Stimulated activated CD4-positive, alpha-beta T cell treated with anti-CD3 and anti-CD28 coated beads, TNF-alpha, amount 100 ng/mL, for 24 hours (primary cell): ENCODE measurements at places on chromosomes 5 and 9.

DNA sequence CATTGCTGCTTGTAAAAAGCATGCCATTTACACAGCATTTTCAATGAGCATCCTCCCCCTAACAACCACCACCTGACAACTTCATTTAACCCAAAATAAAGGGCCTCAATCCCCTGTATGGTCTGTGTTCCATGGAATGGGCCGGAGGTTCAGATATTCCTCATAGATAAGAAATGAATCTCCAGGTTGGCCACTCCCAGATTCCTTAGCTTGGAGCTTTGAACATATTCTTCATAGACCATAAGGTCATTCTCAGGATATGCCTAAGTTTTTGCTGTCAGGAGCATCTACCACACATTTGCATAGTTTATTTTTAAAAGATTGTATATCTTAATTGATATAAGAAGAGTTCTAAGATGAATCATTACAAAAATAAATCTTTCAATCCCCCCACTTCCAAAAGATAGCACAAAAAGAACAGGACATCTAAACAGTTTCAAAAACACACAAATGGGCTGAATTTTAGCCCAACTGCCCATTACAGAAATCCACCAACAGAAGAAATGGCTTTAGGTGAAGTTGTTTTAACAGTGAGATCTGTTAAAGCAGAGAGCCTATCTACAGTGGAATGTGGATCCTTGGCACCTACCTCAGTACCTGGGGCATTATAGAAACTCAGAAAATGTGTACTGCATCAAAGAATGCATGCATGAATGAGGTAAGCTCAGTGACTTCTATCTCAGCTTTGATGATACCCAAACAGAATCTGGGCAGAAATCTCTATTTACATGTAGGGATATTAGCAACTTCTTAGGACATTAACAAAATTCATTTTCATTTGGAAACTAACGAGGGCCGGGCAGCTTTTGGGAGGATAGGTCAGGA is 179.8 kb downstream of the SEC61B start:
- no peak for DNase-seq

GRCh38 chr5:79518718-79519117 is 4.8 kb upstream of the HOMER1 start:
- DNase-seq, result no peak

- no peak for DNase-seq
These were observed 2.8 kb upstream of the OR2V1 start for GRCh38 chr5:181133610-181134231.

DNA sequence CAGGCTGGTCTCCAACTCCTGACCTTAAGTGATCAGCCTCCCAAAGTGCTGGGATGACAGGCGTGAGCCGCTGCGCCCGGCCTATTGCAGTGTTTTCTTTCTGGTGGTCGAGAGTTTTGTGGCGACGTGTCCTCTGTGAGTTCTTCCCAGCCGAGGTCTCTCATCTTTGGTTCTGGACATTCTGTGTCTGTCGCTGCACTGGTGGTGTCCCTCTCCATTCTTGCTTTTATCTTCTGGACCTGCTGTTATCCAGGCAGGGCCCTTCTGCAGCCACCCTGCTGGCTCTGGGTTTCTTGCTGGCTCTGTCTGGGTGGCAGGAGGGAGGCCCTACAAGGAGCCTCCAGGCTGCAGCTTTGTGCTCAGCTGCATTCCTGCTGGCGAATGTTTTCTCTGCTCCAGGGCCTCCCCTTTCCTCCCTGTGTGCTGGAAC is 49.1 kb upstream of the EXOC3 start:
- no peak for DNase-seq

GRCh38 chr5:131810510-131811249 is 13.9 kb upstream of the FNIP1 start:
- DNase-seq, result no peak

GRCh38 chr5:170306381-170306831 is 8.8 kb upstream of the LCP2 start:
- DNase-seq, result no peak

DNA sequence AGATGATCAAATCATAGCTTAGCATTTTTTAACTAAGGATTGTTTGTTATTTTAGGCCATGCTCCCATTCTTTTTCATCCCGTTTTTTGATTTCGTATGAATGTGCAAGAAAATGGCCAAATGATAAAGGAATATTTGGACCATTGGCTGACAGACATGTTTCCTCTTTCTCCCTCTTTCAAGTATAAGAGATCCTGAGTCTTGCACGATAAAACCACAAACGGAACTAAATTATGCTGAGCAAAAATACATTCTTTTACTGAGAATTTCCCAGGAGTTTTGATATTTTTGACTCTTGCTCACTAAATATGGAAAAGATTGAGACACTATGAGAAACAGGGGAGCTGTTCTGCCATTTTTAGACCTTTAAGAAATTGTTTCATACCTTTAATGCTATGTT is 90.4 kb upstream of the KLF9 start:
- no peak for DNase-seq

GRCh38 chr5:148740966-148741742 is 85.3 kb upstream of the ADRB2 start:
- no peak for DNase-seq

- no peak for DNase-seq
These were observed 592.6 kb downstream of the PRELID2 start for GRCh38 chr5:145242551-145242950.

GRCh38 chr5:57695706-57696388 is 213.2 kb upstream of the ACTBL2 start:
- DNase-seq, result no peak

DNA sequence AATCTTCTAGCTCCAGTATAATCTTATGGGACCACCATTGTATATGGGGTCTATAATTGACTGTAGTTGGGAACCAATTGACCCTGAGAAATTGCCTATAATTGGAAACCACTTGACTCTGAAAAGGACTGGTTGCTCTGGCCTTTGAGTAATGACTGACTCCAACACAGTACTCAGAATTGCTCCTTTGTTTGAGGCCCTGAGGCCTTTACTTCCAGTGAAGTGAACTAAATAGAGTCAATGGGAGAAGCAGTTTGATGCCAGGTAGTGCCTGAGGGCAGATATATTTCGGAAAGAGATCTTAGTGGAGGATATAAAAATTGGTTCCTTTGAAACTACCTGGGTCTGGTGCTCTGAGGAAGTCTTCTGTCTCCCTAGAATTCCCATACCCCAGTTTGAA is 16.0 kb upstream of the TMEM171 start:
- DNase-seq, result no peak

DNA sequence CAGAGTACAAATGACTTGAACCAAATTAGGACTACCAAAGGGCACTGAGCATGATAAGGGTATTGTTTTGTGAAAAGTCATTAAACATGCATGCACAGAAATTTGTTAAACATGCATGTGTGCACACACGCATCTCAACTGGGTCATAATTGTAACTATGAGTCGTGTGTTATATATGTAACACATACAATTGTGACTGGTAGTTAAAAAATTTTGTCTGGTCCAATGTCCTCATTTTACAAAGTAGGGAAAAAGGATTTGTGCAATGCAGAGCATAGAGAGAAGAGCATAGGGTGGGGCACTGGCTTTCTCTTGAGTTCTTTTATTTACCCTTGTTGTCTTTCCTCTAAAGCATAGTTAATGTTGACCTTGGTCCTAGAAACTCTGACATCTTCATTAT is 19.3 kb upstream of the IGFBPL1 start:
- DNase-seq, result no peak

GRCh38 chr5:168471785-168472184 is 14.5 kb upstream of the RARS1 start:
- no peak for DNase-seq

- DNase-seq, result no peak
These were observed 442.5 kb upstream of the KLF4 start for GRCh38 chr9:107932046-107932445.

GRCh38 chr5:3511519-3511918 is 84.1 kb upstream of the IRX1 start:
- no peak for DNase-seq

DNA sequence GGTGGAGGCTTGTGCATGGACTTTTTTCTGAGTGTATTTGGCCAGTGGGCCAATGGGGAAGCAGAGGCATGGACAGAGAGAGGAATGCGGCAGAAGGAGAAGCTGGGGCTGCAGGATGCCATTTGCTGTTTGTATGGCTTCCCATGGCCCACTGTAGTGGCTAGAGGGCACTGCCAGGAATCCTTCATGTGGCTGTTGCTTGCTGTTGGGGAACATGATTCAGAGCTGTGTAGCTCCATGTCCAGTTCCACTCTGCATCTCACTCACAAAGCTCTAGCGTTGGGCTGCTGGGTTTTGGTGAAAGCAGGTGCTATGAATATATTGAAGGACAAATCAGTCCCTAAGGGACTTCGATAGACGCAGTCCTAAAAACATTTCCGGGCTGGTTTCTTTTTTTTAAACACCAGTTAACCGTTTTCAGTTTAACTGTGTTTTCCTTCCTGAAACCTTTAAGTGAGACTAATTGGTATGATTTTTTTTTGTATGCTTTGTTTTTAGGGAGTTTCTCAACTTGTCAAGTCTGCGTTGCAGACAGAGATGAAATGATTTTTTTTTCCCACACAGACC is 51.3 kb downstream of the SLC22A5 start:
- no peak for DNase-seq

- no peak for DNase-seq
These were observed 10.9 kb upstream of the DOLPP1 start for GRCh38 chr9:129069862-129070641.

GRCh38 chr9:26358836-26359235 is 533.8 kb downstream of the CAAP1 start:
- no peak for DNase-seq

DNA sequence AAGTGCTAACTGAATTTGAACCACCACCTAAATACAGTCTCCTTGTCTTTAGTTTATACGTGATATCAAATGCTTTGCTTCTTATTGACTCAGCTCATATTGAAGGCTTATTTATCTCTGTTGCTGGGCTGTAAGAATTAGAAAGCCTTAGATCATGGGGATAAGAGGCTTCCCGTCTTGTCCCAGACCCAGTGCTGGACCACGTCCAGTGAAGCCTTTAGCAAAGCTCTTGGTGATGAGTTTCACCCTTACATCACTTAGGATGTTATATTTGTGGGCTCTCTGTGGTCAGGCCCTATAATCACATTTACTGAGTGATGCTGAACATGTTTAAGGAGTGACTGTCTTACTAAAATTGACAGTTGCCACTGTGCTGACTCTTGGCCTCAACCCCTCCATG is 11.2 kb downstream of the FAM240B start:
- DNase-seq, result no peak

GRCh38 chr5:23484096-23484495 is 23.3 kb upstream of the PRDM9 start:
- DNase-seq, result no peak

DNA sequence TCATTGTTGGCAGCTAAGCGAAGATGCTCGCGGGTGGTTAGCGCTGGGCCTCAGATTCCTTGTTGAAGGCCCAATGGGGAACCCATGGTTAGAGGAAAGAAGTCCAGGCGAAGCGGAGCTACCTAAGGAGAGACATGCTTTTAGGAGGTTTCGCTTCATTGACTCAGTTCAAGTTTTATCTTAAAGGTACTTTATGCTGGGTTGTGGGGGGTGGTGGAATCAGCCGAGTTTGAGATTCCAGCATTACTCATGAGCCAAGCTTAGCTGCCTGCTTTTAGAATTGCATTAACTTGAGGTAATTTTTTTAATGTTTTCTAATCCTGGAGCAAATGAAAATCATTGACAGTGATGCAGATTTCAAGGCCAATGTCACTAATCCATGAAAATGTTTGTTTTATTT is 16.1 kb downstream of the MEGF10 start:
- DNase-seq, result no peak

- no peak for DNase-seq
These were observed 29.7 kb upstream of the CER1 start for GRCh38 chr9:14752271-14752670.

DNA sequence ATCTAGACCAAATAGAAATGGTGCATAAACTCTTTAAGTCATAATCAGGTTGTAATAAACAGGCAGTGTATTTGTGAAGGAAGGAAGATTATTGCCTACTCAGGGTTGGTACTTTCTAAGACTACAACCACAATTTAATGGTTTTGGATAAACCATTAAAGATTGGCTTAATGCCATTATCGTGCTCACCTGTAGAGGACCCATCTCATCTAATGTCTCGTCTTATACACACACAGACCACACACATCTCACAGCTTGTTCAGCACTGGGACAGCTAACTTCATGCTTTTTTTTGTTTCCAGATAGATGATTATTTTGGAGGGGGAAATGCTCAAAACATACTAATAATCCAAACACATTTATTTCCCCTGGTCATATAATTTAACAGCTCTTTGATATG is 175.7 kb upstream of the SLC12A2 start:
- no peak for DNase-seq
